ENCODE measurements at places on chromosomes 16 and 17.

DNA sequence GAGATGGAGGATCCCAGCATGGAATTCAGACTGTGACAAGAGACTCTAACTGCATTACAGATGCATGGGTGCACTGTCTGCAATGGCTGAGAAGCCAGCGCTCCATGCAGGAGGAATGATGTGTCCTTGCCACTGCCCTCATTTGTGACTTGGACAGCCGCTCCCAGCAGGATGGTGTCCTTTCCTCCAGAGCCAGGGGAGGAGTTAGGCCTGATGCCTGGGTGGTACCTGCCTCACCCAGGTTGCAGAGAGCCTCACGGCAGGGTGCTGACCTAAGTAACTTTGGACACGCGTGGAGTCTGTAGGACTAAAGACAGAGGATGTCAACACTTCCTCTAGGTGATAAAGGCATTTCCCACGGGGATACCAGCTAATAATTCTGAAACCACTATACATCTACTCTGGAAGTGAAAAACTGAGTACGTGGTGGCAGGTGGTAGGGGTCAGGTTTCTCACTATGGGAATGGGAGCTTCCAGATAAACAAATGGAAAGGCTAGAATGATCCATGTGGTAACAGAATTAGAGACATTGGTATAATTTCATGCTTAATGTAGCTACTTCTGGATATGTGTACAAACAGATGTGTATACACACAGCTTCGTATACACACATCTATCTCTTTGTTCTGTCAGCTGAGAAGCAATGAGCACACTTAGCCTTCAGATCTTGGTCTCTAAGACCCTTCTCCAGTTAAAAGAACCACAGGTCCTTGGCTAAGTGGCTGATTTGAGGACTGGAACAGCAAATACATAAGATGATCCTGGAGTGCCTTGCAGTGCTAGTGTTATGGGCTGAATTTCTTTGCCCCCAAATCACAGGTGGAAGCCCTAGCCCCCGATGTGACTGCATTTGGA, 13.7 kb upstream of the CSNK1D start:
- DNase-seq: no peak

- peak; percentile 50 for DNase-seq
These were observed 20.4 kb downstream of the GAS7 start for GRCh38 chr17:10177913-10178505.

- DNase-seq: no peak
These were observed 6.3 kb upstream of the MAPK7 start for GRCh38 chr17:19372011-19372370.

- no peak for DNase-seq
These were observed 8.4 kb downstream of the PRR29 start for GRCh38 chr17:64006361-64007088.

DNA sequence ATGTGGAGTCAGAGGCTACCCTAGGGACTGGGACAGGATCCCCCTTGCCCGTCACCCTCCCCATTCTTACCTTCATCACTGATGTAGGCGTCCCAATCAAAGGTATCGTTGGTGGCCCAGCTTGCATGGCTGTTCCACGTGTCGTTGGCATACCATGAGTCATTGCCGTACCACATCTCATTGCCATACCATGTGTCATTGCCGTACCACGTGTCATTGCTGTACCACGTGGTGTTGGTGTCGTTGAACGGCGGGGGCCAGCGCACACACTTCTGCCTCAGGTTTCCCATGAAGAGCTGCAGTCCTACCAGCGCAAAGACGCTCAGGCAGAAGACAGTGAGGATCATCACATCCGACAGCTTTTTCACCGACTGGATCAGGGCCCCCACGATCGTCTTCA, 4.8 kb downstream of the SCN4A start:
- DNase-seq: no peak

DNA sequence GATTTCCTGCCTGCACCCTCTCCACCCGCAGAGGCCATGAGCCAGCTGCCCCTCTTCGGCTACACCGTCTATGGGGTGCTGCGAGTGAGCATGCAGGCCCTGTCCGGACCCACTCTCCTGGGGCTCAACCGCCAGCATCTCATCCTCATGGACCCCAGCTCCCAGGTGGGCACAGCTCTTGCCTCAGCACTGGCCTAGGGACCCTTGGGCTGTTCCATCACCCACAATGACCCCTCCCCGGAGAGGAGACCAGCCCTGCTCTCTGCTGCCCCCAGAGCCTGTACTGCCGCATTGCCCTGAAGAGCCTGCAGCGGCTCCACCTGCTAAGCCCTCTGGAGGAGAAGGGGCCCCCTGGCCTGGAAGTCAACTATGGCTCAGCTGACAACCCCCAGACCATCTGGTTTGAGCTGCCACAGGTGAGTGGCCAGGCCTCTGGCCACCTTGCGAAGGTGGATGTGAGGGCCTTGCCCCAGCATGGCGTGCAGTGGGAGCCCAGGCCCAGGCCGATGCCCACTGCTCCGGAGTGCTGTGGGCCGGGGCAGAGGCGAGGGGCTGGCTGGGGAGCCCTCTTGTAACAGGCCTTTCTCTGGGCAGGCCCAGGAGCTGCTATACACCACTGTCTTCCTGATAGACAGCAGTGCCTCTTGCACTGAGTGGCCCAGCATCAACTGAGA, 7.3 kb upstream of the SMIM5 start:
- DNase-seq: peak; percentile 40

GRCh38 chr16:49516382-49517036, 142.9 kb downstream of the C16orf78 start:
- no peak for DNase-seq

- DNase-seq: no peak
These were observed 383.8 kb upstream of the PSMD7 start for GRCh38 chr16:73912850-73913249.

GRCh38 chr16:50441486-50442157, 72.8 kb upstream of the BRD7 start:
- DNase-seq: no peak

DNA sequence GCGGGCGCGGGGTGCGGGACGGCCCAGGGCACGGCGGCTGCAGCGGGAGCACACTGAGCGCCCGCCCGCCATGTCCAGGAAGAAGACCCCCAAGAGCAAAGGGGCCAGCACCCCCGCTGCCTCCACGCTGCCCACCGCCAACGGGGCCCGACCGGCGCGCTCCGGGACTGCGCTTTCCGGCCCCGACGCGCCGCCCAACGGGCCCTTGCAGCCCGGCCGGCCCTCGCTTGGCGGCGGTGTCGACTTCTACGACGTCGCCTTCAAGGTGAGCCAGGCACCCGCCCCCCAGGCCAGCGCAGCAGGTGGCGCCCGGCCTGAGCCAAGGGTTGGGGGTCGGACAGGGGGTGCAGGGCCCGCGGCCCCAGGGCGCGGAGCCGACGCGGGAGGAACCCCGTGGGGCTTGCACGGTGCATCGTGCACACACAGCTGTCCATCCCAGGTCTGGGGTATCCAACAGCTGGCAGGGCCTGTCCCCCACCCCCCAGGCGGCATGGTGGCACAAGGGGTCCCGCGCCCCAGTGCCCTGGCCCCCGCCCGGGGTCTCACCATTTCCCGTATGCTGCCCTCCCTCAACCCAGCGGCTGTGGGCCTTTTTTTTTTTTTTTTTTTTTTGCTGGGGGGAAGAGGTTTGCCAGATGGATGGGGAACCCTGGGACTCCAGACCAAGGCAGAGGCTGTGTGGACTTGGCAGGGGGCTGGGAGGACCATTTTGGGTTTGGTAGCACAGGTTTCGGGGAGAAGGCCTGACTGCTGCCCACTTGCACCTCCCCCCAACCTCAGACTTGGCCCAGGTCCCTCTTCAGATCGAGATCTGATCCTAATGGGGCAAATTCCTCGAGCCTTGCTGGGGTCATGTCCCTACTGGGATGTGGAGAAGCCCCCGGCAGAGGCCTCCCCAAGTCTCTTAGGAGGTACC, 547 bp downstream of the RAB26 start:
- DNase-seq: peak; percentile 47

DNA sequence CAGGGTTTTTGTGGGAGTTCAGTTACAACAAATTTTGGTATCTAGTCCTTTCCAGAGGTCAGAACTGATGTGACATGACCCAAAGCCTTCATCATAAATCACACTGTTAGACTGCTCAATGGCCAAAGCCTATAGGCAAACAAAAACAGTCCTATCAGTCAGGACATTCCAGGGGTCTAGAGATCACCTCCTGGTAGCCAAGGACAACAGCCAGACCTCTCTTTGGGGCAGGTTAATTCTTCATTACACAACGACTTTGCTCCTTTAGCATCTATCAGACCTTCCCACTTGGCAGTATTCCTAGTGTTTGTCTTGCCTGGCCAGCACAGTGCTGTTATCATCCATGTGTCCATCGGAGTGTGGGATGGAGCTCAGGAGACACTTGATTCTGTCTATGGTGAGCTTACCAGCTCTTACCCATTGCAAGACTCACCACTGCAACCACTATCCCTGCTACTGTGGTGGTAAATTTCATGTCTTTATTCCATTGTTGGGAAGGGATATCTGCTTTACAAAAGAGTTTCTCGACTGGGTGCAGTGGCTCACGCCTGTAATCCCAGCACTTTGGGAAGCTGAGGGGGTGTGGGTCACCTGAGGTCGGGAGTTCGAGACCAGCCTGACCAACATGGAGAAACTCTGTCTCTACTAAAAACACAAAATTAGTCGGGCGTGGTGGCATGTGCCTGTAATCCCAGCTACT, 95.5 kb upstream of the DHX40 start:
- no peak for DNase-seq

GRCh38 chr16:20364051-20364450, 11.5 kb upstream of the UMOD start:
- no peak for DNase-seq

- DNase-seq: no peak
These were observed 219.6 kb upstream of the TNRC6C start for GRCh38 chr17:77738751-77739531.

GRCh38 chr17:42111871-42112551, 503 bp downstream of the DHX58 start:
- no peak for DNase-seq

DNA sequence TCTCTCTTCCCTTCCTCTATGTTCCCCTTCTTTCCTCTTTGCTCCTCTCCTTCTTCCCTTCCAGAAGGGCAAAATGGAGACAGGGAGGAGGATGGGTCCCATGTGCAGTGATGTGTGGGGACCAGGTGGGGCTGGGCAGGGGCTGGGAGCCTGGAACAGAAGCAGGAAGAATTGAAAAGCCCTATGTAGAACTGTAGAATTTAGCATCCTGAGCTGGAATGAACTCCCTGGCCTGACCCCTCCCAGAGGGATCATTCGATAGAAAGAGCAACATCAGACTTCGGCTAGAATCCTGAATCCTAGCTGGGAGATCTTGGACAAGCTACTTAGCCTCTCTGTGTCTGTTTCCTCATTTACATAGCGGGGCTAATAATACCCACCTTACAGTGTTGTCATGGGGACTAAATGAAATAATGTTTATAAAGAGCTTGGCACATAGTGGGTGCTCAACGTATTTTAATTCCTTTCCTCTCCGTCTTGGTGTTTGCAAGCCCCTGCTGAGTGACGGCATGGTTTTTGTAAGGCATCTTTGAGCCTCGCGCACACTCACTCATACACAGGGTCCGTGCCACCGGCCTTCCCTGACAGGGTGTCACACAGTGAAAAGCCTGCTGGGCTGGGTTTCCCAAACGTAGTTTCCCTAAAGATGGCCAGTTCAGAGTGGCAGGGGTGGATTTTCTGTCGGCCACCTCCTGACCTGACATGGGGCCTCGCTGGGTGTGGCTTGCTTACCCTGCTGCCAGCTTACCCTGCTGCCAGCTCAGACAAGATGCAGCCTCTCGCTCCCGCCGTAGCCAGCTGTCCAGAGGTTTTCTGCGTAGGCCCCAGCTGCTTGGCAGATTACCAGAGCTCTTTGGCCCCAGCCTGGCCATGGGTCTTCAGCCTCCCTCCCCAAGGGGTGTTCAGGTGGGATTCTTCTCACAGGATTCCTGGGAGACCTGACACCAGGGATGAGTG, 6.1 kb upstream of the ARHGAP23 start:
- DNase-seq: no peak

GRCh38 chr16:3112058-3112880, at the start of gene ZNF205:
Gene ZNF205, plus strand, starts transcription at chr16:3112586. Its CDS starts 845 bp downstream, at chr16:3113431.
- peak; percentile 87 for DNase-seq

DNA sequence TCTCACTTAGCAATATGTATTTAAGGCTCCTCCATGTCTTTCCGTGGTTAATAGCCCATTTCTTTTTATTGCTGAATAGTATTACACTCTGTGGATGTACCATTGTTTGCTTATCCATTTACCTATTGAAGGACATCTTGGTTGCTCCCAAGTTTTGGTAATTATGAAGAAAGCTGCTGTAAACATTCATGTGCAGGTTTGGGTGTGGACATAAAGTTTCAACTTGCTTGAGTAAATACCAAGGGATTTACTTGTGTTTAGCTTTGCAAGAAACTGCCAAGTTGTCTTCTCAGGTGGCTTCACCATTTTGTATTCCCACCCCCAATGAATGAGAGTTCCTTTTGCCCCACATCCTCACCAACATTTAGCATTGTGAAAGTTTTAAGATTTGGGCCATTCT, 9.5 kb downstream of the LRRC36 start:
- DNase-seq: no peak

GRCh38 chr16:50498431-50499155, 49.6 kb upstream of the NKD1 start:
- no peak for DNase-seq

DNA sequence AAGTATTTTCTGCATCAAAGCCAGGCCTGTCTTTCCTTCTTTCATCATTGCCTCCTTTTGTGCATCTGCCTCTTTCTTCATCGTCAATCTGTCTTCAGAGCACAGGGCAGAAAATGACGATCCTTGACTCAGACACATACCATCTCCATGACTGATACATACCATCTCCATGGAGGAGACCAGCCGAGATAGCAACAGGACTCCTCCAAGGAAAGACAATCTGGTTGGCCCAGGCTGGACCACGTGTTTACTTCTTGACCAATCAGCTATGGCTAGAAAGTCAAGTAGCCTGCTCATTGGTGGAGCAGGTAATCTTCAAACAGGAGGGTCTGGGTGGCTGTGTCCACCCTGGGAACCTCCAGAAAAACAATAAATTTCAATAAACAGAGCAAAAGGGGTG, 164.6 kb downstream of the CPPED1 start:
- DNase-seq: no peak

DNA sequence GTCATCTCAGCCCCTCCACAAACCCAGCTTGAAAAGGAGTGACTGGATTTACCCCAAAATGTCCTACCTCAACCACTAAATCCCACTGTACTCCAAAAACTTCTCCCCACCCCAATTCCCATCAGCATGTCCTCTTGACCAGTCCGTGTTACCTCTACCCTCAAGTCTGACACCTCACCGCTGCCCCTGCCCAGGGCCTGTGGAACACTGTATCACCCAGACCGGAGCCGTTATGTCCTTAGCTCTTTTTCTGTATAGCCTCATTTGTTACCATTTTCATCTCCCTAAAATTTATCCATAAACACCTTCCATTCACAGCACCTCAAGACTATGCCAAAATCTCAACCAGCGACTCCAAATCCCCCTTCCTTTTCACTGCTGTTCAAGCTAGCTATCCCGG, 2.4 kb downstream of the PHF23 start:
- DNase-seq: no peak

GRCh38 chr17:60094754-60095153, 16.0 kb upstream of the HEATR6 start:
- no peak for DNase-seq

- DNase-seq: no peak
These were observed 10.7 kb upstream of the HSD17B2 start for GRCh38 chr16:82024316-82024715.

GRCh38 chr17:68133346-68134045, 98.0 kb downstream of the KPNA2 start:
- no peak for DNase-seq

All from retina (tissue), 1 donor.